ENCODE measurements at places on chromosomes 6 and 20.

DNA sequence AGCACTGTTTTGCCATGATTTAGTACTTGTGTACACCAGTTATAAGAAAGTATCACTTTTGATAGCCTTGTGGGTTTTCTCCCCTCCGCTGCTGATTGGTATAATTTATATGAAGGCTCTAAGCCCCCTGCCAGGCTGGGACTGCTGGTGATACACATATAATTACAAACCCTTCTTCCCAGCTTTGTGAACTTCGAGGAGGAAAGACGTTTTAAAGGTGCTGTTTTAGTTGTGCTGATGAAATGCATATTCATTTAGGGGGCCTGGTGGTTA, 246.2 kb downstream of the TAF4 start:
- DNase-seq = no peak

DNA sequence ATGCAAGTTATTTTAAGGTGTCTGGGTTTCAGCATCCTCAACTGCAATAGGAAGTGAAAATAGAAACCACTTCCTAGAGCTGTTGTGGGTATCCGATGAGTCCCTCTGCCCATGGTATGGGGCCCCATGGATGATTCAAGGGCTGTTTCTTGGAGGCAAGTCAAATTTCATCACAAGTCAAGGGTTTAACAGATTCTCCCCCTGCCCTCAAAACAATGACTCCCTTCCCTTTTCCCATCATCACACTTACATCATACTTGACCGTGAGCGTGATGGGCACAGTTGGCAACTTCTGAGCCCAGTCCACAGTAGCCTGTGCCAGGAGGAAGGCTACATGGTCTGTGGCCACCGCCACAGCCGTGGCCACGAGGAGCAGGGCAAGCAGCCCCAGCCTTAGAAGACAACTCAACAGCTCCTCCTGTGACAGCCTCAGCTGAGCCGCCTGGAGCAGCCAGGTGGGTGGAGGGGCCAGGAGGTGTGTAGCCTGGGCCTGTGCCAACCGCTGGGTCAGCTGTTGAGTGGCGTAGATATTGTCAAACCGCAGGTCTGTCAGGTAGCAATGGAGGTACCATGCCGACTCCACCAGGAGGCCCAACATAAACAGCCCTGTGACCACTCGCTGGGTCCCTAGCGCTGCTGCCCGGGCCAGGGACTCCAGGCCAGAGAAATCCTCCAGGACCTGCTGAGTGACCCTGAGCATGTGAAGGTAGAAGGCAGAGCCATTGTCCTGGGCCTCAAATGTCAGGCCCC, 5.2 kb downstream of the OCSTAMP start:
- no peak for DNase-seq

DNA sequence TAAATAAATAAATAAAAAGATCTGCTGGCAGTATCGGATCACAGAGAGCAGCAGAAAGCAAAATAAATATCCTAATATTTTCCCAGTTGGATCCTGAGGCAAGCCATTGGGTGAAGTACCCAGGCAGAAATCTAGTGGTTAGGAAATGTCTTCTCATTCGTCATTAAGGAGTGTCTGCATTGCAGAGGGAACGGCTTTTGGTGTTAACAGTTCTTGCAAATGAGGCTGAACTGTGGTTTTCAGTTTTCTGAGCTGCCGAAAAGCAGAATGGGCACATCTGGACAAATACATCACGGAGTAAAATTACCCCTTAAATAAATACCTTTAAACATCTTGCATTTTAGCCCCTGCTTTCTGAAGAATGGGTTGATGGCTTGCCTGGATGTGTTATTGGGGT, 82.3 kb upstream of the MPC1 start:
- no peak for DNase-seq

DNA sequence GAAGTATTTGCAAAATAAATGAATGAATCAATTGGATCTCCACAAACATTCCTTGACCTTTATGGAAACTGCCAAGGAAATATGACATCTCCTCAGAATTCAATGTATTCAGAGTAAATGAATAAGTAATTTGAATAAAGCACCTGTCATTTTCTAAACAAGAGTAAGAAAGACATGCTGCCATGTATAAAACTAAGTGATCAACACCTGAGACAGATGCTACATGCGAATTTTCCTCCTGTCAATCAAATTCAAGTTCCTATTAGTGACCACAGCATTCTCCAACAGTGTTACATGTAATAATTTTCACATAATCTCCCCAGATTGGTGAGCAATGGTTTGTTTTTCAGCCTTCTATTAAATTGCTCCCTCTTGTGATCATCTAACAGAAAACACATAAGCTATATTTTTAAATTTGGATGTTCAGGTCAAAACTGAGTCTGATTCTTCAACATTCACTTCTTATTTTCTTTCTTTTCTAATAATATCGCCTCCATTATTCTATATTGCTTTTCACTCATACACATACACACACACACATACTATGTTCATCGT, 163.2 kb upstream of the RNF217 start:
- DNase-seq = no peak

DNA sequence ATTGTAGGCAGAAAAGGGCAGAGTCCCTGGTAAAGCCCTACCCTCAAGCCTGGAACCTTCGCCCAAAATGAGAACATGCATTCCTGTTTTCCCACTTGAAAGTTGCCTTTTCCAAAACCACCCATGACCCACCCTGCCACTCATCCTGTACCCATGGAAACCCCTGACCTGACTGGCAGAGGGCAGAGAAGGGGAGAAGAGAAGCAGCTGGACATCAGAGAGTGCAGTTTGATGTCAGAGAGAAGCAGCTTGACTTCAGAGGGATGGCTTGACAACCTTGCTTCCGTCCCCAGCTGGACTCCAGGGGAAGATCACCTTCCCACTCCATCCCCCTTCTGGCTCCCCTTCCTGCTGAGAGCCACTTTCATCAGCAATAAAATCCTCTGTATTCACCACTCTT, 123.6 kb upstream of the SHLD1 start:
- DNase-seq = no peak

DNA sequence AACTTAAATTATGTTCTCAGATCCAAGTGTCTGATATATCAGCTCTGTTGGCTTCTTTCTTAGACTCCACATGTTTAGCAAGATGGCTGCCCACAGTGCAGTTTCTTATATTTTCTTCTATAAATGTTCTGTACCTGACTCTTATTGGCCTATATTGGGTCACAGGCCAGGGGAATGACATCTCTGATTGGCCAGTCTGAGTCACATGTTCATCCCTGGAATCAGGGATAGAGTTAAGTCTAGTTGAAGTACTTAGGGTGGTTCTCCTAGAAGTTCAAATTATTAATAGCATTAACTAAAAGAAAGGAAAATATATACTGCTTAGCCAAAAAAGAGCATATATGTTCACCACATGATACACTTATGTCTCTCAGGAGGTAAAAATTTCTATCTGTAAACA, 105.3 kb upstream of the SLC22A16 start:
- DNase-seq = no peak

GRCh38 chr6:112475083-112475482, 128.0 kb downstream of the RFPL4B start:
- DNase-seq = no peak

DNA sequence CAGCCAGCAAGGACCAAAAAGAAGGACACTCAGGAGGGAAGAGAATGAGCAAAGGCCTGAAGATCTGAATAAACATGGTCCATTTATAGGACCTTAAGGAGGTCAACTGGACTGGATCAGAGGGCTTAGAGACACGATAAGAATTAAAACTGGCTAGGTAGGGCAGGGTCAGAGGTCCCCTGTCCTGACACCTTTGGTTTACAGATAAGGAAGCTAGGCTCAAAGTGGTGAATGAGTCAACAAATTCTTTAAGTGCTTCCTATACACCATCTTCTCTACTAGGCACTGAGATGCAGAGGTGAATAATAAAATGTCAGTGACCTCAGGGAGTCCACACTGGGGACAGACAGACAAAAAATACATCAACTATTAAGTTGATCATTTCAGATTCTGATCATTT, 70.3 kb downstream of the HIVEP2 start:
- DNase-seq = no peak

DNA sequence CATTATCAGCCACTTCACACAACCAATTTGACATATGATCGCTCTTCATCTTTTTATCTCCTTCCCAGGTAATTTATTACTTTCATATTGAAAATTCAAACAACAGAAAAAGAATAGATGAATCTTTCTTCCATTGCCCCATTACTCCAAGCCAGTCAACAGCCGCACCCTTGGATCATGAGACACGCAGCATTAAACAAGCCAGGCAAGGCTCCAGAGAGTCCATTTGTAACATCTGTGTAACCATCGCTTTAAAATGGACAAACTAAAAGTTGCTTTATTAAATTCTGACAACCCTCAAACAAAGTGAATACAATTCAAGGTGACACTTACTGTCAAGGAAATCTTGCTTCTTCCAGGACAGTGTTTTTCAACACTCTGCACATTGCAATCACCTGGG, 200.3 kb downstream of the EPM2A start:
- DNase-seq = no peak

DNA sequence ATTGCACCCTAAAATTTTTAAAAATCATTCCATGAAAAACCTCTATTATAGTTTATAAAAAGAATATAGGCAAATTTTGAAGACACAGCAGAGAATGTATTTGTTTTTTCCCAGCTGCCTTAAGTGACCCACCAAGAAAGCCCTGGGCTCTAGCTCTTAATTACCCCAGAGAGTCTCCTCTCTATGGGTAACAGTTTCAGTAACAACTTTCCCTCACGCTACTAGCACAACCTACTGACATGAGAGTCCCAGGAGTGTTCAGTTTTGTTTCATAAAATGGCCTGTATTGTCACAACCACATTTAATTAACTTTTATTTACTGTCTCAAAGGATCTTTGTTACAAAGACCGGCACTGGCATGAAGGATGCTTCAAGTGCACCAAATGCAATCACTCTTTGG, 41.5 kb downstream of the FHL5 start:
- DNase-seq = no peak

DNA sequence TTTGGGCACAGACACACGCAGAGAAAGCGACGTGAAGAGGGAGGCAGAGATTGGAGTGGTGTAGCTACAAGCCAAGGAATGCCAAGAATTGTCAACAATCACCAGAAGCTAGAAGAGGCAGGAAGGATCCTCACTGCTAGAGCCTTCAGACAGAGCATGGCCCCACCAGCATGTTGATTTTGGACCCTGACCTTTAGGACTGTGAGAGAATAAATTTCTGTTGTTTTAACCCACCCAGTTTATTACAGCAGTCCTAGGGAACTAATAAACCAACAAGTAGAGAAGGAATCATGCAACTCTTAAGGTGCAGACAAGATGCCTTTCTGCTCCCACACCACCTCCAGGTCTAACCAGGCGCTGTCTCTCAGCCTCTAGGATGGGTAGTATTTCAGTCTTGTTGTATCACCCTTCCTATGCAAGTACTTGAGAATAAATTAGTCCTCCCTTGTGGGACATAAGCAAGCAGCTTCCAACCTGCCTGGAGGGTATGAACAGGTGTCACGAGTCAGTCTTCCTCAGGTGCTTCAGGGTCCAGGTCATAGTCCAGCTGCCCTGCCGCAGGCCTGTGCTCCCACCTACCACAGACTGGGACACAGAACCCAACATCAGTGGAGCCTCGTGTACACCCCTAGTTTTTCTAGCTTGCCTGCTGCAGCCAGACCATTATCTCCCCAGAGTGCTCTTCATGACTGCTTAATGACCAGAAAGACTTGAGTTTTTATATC, 46.4 kb upstream of the CCN2 start:
- DNase-seq = no peak

DNA sequence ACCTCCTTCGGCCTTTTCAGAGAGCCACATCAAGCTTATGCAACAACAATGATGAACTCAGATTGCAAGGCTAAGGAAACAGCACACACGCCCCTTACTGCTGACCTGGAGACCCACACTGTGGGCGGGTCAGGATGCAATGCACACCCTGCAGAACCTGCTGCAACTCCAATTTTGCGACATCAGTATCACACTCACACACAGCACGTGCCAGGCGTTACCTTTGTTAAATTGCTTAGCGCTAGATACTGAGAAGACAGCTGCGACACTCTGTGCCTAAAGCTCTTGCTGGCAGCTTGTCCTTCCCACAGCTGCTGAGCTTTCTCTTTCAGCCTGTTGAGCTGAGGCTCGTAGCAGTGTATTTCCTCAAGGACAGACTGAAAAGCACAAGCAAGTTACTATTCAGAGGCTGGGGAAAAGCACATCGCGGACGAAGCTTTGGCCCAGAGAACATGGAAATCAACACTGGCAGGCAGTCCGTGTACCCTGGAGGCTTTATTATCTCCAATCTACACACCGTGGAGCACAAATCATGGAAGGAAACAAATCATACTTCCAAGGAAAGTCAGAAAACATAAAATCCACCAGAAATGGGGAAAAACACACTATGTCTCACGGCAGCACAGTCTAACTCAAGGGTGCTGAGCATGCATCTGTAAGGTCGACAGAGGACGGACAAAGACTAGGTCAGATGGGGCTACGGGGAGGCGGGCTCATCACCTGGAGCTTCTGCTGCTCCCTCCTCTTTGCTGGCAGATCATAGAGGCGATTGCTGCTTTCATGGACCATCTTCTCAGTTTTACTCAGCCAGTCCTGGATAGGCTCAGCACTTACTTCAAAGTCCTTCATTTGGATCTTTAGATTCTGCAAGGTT, 268.2 kb downstream of the SYNE1 start:
- no peak for DNase-seq
